ENCODE measurements at places on chromosomes 2 and 18.

- peak; percentile 56 for DNase-seq
Measured at GRCh38 chr2:9071032-9071431, 67.5 kb upstream of the MBOAT2 start.

DNA sequence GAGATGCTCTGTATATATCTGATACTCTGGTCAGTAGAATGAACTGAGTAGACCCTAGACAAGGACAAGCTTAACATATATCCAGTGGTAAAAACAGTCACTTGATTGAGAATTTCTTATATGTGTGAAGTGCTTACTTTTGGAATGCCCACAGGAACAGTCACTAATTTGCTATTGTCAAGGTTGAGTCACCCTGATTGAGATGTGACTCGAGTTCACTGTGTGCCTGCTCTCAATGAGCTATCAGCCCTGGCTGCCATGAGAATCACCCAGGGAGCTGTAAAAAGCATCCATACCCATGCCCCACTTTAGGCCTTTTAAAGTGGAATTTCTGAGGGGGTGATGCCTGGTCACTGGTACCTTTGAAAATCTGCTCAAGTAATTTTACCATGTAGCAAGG is 283.7 kb downstream of the SUCLG1 start:
- no peak for DNase-seq

DNA sequence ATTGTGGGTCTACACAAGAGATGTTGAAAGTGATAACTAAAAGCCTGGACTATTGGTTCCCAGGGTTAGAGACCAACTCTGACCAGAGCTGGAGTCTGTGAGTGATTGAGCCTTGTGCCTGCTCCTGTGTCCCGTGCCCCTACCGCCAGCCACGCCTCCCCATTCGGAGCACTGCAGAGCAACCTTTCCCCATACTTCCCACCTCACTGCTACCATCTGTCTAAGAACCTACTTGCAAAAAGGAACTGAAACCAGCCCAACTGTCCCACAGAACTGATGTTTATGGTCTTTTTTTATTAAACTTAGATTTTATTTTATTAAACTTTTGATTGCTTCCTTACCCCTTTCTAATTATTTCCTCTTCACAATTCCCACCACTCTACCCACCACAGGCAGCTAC is 300.3 kb upstream of the MGAT5 start:
- no peak for DNase-seq

DNA sequence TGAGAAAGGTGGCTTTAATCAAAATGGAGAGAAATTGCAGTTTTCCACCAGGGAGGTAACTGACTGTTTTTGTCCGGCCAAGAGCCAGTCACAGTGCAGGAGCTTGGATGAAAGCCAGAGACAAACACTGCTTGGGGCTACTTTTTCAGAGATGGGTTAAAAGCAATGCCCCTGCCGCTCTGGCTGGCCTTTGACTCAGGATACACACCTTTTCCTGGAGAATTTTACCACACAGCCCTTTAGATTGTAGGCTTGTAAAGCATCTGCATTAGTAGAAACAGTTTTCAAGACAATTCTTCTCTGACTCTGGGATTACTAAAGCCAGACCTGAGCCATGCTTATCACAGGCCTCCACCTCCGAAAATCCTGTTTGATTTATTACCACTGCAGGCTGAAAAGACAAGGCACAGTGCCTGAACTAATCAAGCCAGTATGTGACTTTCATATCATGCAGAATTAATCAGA is 79.7 kb downstream of the CCBE1 start:
- DNase-seq, result peak; percentile 35

DNA sequence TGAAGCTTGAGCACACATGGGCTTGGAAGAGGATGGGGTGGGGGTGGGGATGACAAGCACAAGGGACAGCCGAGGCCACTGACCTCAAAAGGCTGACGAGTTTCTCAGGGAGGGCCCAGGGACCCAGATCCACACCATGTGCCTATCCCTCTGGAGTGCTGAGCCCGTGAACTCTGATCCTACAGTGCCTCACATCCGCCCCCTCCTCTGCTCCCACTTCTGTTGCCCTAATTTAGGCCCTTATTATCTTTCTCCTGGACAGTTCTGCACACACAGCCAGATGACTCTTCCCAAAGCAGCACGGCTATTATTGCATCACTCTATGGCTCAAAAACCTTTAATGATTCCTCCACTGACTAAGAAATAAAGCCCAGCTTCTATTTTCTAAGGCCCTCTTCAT is 24.8 kb downstream of the CYRIA start:
- DNase-seq, result no peak

DNA sequence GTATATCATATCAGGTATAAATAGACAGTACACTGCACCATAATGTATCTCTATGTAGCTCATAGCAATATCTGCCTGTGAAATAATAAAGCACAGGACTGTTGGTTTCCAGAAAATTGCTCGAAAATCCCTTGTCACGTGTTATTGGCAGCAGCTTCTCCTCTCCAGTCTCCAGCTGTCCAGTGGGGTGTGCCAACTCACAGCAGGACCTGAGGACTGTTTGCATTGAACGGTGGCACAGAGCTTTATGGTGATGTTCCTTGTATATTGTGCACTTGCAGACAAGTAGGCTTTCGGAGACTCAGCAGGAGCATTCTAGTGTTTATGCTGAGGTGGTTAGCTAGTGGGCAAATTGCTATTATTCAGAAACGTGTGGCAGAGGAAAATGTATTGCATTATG is 182.2 kb upstream of the ATP5MC3 start:
- DNase-seq, result no peak

DNA sequence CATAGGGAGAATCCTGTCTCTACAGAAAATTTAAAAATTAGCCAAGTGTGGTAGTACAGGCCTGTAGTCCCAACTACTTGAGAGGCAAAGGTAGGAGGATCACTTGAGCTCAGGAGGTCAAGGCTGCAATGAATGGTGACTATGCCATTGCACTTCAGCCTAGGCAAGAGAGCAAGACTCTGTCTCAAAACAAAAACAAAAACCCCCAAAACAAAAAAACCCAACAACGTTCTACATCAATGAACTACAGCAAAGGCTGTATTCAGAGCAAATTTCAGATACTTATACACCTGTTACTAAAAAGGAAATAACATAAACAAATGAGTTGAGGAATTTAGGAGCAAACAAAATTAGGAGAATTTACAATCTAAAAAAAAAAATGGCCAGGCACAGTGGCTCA is 22.6 kb downstream of the YES1 start:
- DNase-seq, result no peak

GRCh38 chr18:31634331-31634713 is 42.6 kb downstream of the TTR start:
- no peak for DNase-seq

- peak; percentile 65 for DNase-seq
Measured at GRCh38 chr2:240320204-240320993, 115.1 kb upstream of the GPC1 start.

DNA sequence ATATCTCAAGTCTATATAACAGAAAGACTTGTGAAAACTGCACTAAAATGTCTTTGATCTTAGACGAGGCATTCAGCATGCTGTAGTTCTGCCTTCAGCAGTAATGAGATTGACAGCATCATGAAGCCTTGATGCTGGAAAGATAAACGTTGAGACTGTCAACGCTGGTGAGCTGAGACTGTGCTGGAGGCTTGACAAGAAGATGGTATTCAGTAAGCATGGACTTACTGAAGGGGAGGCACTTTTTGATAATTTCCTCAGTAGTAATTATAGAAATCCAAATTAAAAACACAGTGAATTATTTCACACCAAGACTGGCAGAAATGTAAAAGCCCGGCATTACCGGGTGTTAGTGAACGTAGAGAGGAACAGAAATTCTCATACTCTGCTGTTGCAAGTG is 162.2 kb downstream of the CCBE1 start:
- DNase-seq, result no peak

DNA sequence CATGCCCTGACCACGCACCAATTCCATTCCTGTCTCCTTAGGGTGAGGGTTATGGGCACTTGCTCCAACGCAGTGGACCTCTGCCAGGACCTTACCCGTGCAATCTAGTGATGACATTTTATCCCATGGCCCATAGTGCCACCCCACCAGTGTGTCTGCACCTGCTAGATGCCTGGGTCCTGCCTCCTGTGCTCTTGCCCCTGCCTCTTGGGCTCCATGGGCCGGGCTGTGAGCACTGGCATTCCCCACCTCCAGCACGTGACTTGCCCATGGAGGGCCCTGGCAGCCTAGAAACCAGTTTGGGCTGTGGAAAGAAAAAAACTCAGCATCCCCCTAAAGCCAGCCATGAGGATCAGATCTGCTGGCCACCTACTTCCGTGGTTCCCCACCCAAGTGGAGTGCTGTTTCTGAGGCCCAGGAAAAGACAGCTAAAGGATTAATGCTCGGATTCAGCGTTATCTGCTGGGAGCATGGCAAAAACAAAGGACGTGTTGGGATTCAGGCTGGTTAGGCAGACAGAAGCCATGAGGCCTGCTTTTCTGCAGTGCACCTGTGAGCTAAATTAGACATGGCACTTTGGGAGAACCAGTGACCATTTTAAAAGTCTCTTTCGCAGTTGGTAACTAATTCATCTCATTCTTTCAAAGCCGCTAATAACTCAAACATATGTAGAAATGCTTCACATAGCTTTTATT is 129.2 kb downstream of the ALPK2 start:
- no peak for DNase-seq

All from fibroblast of the aortic adventitia (primary cell).